ENCODE measurements at places on chromosomes 1 and 21.

GRCh38 chr1:71312545-71312944 is 231.7 kb upstream of the ZRANB2 start:
- no peak for DNase-seq

- no peak for DNase-seq
These were observed 196.9 kb upstream of the ETV3 start for GRCh38 chr1:157335056-157335455.

DNA sequence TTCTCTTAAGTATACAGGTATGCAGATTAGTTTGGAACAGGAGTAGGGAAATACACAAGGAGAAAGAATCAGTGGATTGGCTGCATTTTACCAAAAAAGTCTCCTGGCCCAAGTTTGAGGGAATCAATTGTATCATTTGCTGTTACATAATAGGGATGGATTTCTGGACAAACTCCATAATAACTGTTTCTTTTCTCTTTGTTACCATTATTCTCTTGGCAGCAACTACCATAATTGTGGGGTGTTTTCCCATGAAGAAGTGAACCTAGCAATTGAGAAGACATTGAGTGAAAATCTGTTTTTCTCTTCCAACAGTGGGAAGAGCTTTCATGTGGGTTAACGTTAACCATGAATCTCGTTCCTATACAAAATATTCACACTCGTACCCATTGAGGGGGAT is 46.4 kb upstream of the DPT start:
- DNase-seq, result no peak

DNA sequence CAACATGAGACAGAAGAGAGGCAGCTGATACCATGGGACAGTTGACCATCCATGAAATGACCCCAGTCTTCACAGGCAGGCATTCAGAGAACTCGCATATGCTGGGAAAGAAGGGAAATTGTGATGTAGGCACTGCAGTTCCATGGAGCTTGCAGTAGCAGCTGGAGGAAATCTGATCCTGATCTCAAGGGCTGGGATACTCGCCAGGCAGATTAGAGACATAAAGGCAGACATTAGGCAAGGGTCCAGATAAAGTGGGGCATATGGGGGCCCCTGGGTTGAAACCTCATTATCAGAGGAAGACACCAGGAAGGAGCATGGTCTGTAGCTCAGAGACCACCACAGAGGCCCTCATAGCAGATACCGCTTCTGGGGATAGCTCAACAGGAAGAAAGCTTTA is 48.7 kb upstream of the TNR start:
- DNase-seq, result no peak

Data from stimulated activated CD4-positive, alpha-beta T cell treated with anti-CD3 and anti-CD28 coated beads, TNF-alpha, amount 100 ng/mL, for 4 hours (primary cell).